ENCODE measurements at places on chromosomes 1 and 21.
A peak's percentile ranks its signal among the peaks of the same experiment; 100 is the strongest.

GRCh38 chr1:42490237-42490636 is 27.2 kb downstream of the CCDC30 start:
- no peak for DNase-seq

- DNase-seq = no peak
Measured at GRCh38 chr1:91736715-91737615, 149.0 kb downstream of the TGFBR3 start.

- DNase-seq = no peak
Measured at GRCh38 chr1:61452176-61453035, 272.5 kb downstream of the TM2D1 start.

- no peak for DNase-seq
Measured at GRCh38 chr1:30708361-30708728, 15.0 kb downstream of the MATN1 start.

DNA sequence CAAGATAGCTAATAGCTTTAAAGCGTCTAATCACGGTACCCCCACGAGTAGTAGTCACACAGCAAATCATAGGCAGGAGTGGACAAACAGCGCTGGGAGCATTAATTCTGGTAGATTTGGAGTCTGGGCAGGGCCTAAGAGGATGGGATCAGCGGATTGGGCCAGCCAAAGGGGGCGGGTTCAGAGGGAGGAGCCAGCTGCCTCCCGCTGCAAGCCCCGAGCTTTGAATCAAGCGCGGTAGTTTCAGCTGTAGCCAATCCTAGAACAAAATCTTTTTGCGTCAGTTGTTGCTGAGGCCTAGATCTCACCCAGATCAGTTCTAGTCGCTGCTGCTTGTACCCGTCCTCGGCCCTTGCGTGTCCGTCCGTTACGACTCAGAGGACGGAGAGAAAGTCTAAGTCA is 576 bp upstream of the NASP start:
- DNase-seq = peak; percentile 99

- no peak for DNase-seq
Measured at GRCh38 chr21:34580181-34580700, 34.7 kb downstream of the RCAN1 start.

All from brain (organoid and tissue), 16 donors.